Stimulated activated CD4-positive, alpha-beta T cell treated with anti-CD3 and anti-CD28 coated beads, Interleukin-2, amount 100 ng/mL, for 24 hours (primary cell): ENCODE measurements at places on chromosomes 7 and 10.

GRCh38 chr10:129531195-129531968 lies 64.3 kb downstream of the MGMT start:
- DNase-seq: no peak

DNA sequence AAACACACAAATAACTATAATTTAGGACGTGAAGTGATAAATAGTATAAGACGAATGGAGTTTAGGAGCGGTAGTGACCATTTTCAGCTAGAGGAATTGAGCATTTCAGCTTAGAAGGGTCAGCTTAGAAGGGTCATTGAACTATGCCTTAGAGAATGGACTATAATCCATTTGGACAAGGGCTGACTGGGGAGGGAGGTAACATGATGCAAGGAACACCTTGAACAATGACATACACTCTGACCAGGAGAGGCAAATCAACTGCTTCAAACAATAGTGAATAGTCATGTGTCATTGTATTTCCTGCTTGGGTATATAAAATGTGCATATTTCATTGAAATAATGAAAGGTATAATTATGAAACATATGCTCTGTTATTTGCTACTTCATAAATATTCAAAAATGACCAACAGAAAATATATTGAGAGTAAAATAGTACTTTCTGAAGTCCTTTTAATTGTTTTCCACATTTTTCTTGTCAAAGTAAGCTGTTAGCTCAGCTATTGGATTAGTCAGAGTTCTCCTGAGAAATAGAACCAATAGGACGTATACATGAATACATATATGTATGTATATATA lies 40.5 kb upstream of the WASL start:
- no peak for DNase-seq

DNA sequence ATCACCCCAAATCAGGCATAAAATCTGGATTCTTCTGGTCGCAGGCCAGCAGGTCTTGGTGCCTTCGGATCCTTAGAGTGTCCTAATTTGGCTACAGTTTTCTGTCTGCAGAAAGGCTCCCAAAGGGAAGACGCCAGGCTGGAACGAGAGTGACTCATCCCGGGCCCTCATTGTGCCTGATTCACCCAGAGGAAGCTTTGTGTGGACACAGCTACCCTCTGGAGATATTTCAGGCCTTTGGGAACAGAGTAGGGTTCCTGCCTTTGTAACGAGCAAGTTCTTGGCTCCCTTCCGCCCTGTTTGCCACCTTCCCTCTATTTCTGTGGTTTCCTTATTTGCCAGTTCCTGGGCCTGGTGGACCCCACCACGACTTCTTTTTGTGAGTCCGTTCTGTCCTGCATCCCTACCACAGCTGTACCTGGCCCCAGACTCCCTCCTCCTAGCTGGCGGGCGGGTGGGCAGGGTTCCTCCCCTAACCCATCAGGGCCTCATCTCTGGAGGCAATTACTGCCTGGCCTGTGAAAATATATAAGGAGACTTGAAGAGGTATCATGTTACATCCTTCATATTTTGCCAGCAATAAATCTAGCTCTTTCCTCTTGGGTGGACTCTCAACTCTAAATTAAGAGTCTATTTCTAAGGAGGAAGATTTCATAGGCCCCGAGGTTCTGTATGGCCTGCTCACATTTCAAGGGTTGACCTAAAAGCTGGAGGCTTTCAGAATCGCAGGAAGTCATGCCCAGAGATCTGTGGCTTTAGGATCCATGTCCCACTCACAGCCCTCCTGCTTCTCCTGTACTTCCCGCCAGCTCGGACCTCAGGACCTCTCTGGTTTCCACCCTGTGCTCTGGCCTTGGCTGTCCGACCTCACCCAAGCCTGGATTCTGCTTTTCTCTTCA lies 219.2 kb upstream of the ZNF32 start:
- no peak for DNase-seq

- no peak for DNase-seq
Measured at GRCh38 chr10:24235471-24235870, 26.5 kb downstream of the KIAA1217 start.

DNA sequence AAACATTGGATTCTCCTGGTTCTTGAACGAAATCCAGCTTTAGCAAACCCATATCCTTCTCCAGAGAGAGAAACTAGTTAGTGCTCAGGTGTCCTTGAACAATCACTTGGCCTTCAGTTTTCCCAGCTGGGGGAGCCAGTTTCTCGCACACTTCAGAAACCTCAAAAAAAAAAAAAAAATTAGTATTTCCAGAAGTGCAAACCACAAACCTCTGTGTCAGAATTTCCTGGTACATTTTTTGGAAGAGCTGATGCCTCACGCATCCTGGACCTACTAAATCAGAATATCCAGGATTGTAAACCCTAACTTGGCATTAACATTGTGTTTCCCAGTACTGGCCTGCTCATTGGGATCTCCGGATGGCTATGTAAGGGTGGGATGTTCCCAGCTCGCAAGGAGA lies 143.4 kb upstream of the EGR2 start:
- DNase-seq: no peak

DNA sequence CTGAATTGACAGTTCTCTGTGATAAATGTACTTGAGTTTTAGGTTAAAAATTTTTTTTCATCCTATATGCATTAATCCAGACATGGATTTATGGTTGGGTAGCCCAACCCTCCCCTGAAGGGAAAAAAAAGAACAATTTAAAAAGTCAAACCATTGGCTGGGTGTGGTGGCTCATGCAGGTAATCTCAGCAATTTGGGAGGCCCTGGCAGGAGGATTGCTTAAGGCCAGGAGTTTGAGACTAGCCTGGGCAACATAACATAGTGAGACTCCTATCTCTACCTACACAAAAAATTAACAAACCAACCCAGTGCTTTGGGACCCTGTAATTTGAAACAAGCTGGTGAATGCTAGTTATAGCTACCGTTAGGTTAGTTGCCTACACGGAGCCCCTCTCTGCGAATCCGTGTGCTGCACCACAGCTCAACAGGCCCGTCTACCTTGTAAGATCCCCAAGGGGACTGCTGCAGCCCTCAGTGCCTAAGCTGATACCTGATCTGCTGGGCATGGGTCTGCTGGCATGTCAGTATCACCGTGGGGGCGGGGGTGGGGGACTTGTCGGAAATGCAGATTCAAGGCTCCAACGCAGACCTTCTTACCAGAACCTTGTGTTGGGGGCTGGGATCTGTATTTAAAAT lies 32.8 kb downstream of the TSPAN14 start:
- DNase-seq: no peak

GRCh38 chr10:104922810-104923209 lies 281.7 kb downstream of the SORCS3 start:
- no peak for DNase-seq

- no peak for DNase-seq
Measured at GRCh38 chr7:64581926-64582894, 19.3 kb upstream of the ZNF680 start.

- DNase-seq: no peak
Measured at GRCh38 chr7:22569586-22570321, 69.8 kb upstream of the STEAP1B start.

- DNase-seq: no peak
Measured at GRCh38 chr10:33217854-33218253, 116.6 kb downstream of the NRP1 start.

DNA sequence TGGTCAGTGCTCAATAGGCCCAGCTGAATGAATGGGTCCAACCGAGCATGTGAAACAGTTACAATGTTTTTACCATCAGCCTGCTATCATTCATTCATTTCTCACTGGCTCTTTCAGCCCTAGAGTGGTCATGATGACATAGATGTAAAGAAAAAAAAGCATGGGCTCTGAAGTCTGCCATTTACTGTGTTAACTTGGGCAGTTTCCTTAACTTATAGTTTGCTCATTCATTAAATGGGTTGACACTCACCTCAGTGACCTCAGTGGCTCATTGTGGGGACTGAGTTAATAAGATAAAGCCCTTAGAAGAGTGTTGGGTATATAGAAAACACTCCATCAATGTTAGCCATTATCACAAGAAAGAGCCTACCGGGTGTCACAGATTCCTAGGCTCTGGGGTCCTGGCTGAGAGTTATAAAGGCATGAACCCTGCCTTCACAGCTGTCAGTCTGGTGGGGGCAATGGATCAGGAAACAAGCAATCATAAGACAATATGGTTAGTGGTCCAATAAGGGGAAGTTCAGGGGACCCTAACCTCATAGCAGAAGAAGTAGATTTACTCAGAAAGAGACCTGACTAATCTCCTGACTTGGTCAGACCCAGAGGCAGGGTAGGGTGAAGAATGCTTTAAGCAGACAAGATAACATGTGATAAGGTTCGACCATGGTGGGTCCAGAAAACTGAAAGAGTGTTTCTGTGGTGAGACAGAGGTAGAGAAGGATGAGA lies 29.7 kb upstream of the GPAM start:
- DNase-seq: no peak

DNA sequence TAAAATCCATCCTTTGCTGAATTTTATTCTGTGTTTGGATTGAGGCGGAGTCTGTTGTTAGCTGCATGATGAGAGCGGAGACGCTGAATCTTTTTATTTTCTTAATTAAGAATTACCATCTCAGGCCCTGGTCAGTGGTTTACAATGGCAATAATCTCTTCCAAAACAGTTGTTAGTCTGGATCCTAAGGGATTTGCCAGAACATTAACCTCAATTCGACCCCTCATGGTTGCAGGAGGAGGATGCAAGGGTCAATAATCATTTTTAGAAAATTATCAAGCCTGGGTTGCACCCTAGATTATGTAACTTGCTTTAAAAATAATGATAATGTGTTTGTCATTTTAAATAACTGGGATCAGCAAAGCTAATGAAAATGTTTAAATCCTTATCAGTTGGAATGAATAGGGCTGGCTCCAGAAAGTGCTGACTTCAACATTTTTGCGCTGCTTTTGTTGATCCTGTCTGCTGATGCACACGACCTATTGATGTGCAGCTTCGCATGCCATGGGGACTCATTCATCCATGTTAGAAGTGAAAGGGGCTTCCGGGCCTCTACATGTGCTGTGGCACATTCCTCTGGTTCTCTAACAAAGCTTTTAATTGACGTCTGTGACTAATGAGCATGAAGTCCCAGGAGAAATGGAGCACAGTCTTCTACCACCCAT lies 80.7 kb upstream of the KIAA1217 start:
- no peak for DNase-seq

DNA sequence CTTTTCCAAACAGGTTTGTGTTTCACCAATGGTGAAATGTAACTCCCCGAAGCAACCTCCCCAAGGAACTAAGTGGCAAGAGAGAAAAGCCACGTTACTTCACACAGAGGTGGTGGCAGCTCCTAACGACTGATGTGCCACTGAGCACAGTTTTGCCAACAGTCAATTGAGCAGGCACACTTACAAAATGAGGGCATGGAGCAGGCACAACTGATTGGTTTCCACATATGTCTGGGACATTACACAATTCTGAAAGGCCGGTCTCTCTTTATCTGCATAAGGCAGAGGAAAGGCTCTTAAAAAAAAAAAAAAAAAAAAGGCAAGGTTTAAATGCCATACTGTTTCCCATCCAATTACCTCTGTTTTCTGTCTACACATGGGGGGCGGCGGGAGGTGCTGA lies 86.7 kb downstream of the GFRA1 start:
- DNase-seq: no peak

DNA sequence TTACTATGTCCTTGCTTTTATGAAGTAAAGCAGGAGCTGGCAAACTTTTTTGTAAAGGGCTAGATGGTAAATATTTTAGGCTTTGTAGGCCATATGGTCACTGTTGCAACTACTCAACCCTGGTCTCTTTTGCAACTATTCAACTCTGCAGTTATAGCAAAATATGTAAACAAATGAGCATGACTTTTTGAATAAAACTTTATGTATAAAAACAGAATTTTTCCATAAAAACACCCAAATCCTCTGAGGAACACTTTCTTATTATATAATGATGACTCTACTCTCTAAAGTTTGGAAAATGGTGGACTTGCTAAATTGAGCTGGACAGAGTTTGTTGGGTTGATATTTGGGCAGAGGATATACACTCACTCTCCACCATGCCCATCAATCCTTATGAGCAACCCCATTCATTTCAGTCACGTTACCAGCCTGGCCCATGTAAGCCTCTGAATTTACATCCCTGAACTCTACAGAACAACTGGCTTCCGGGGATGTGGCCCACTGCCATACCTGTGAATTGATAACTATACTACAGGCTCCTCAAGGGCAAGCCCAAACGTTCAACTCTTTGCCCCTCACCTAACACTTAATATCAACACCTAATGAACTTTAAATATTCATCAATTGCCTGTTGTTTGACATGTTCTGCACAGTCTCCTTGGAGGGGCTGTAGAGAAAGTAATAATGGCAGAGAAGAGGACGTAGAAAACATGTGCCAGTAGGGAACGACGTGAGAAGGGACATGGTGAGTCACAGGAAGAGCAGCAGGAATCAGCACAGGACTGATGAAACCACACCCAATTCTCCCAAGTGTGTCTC lies 37.6 kb downstream of the SGMS1 start:
- no peak for DNase-seq

DNA sequence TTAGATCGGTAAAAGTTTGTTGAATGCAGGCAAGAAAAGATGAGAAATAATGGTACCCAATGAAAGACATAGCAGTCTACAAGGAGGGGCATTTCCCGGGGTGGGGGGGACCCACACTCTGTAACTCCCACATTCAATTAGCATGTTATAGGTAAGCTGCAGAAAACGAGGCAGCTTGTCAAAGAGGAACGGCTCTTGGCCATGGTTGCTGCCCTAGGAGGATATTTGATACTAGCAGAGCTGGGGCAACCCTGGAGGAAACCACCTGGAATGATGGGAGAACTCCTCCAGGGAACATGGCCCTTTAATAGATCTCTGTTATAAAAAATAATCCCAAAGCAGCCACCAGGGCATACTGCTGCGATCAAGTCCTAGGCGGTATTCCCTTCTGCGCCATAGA lies 98.5 kb downstream of the EGFR start:
- no peak for DNase-seq

DNA sequence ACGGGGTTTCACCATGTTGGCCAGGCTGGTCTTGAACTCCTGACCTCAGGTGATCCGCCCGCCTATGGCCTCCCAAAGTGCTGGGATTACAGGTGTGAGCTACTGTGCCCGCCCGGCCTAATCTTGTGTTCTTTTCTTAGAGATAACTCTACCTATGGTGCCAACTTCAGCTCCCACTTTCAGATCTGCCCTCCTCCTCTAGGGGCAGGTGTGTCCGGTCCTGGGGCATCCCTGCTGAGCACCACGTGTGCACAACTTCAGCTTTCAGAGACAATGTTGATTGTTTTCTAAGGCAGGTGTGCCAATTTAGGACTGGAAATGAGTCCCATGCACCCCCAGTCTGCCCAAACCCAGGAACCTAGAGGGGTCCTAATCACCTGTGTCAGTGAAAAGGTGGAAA lies 18.5 kb upstream of the FXYD4 start:
- no peak for DNase-seq

DNA sequence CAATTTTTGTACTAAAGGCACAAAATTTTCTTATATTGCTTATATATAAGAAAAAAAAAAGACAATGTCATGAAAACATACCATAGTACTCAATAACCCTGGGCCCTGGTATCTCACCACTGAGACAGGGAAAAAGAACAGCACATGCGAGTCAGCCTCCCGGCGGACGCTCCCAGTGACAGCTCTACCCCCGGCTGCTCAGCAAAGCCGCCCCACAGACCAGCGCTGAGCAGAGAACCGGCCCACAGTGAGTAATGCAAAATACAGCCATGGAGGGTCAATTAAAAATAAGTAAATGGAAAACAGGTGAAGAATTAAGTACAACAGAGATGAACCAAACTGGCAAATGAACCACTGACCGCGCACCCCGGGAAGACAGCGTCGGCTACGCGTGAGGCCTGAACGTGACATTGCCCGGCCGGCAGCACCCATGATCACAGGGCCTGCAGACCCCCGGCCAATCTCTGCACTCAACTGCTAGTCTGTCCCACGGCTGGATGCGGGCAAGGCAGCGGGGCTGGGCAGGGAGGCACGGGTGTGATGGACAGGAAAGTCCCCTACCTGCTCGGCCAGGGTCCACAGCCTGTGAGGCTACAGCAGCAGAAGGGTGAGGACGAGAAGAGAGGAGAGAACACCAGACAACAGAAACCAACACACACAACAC lies 175.9 kb downstream of the ZMYND11 start:
- no peak for DNase-seq
